ENCODE measurements at places on chromosomes 11 and 22.
A peak's percentile ranks its signal among the peaks of the same experiment; 100 is the strongest.

DNA sequence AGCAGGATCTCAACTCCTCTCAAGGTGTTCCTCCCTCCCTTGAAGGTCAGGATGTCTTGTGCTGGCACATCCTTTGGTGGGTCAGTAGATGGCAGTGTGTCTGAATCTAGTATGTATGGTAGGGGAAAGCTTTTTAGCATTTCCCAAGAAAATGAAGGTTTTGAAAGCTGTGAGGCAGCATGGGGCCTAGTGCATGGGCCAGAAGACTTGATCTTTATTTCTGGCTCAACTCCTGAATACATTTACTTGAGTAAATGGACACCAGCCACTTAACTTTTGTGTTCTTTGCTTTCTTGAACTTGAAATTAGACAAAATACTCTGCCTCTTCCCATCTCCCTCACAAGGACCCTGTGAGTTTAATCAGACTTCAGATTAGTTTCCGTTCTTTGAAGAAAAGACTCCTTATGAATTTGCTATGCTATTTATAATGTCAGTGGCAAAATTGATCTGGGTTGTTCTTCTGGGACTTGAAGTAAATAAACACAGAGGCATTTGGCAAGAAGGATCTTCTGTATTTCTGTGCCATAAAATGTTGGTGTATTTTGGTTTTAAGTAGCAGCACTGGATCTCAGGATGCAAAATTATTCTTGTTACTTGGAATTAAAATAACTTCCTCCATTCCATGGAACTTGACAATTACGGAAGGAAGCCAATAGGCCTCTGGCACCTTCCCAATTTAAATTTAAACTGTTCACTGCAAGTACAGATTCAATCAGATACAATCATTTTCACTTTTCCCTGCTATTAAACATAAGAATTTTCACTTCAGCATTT is 288.8 kb downstream of the CASP12 start:
- DNase-seq, result no peak

- DNase-seq, result no peak
These were observed 458.5 kb downstream of the BRD1 start for GRCh38 chr22:49368976-49369725.

DNA sequence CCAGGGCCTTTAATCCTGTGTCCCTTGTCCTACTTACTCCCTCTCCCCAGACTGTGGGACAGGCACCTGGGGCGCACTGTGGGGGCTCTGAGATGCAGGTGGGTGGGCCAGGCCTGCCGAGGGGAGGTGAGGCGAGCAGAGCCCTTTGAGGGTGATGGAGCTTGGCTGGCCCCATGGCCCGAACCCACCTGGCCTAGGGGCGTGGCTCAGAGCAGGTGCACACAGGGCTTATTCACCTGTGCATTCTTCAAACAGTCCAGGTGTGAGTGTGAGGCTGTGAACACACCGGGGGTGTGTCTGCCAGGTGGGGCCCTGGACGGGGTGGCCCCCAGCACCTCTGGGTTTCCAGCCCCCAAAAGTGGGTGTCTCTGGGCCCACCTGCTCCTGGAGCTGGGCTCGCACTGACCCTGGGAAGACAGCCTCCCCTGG is 9.0 kb upstream of the MUC5AC start:
- DNase-seq, result no peak

- no peak for DNase-seq
These were observed 582.6 kb downstream of the METTL15 start for GRCh38 chr11:28690746-28691145.

DNA sequence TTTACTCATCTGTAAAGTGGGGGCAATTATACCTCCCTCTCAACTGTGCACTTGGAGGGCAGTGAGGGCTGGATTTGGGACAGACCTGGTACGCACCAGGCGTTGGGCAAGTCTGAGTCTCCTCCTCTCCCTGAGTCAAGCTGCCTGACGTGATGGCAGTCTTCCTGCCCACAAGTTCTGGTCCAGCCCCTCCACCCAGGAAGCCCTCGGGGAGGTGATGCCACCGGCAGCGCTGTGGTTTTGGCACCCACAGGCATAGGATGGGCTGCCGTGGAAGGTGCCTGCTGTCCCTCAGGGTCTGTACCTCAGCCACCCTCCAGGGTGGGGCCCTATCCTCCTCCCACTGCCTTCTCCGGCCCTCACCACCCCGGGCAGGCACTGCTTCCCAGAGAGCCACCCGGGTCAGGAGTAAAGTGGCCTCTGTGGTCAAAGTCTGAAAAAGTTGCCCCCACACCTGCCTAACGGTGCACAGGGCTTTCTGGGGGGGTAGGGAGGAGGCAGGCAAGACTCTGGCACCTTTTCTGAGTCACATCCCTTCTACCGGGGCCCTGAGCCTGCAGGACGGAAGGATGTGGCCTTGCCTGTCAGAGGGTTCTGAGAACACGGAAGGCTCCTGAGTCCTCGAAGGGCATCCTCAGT is 6.5 kb upstream of the APOBEC3H start:
- DNase-seq, result no peak

GRCh38 chr11:75461151-75461550 is 28.1 kb upstream of the KLHL35 start:
- no peak for DNase-seq

- DNase-seq, result no peak
These were observed 186.3 kb downstream of the IGLL1 start for GRCh38 chr22:23393721-23394320.

DNA sequence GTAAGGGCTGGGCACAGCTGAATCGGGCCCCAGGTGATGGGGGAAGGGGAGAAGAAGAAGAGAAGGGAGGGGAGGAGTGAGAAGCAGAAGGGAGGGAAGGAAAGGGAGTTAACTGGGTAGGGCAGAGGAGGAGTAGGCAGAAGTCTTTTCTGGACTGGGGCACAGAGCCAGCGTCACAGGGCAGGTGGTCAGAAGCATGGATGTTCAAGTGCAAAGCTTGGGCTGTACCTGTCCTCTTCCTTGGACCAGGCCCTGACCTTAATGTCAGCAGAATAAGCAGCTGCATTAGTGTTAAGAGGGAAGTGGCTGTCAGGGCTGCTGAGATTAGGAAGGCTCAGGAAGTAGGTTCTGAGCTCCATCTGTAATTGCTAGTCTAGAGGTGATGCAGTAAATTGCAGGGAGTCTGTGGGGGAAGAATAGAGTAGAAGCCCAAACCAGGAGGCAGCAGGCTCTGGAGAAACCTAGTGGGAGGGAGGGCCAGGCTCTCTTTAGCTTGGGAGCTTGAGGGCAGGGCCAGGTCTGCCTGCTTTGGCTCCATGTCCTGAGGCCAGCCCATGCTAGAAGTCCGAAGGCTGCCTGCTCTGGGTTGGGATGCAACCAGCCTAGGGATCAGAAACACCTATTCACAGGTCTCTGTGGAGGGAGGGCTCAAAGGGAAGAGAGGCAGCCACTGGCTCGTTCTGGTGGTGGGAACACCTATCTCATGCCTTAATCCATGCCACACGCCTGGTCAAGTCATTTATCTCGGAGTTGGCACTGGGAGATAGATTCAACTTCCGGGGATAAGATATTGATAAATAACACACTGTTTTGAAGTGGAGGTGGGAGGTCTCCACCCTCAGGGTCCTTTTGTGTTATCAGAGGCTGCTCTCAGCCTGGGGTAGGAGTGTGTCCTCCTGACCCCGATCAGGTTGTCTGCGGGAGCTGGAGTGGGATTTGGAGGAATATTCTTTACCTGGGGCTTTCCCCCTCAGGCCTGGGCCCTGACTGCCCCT is 1.7 kb upstream of the UCP3 start:
- no peak for DNase-seq

DNA sequence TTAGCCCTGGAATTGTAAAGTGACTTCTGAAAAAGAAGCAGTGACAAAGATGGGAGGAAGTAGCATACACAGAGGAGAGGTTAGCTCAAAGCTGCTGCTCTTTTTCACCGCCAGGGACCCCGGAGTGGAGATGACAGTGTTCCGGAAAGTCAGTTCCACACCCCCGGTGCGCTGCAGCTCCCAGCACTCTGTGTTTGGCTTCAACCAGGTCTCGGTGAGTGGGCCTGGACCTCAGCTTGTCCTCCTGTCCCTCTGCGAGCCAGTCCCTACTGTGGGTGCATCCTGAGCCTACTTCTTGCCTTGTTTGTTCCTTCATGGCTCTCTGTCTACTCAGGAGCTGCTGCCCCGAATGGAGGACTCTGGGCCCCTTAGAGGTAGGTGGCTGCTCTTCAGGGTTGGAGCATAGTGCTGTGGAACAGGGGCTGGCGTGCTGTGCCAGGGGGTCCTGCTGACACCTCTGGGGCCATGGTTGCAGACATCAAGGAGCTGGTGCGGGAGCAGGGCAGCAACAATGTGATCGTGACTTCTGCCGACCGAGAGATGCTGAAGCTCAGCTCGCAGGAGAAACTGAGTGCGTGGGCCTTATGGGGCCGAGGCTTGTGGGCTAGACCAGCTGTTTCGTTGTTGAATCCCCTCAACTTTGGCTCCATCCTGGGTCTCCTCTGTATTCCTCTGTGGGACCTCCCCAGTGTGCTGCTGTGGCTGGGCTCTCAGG is 1.7 kb downstream of the PCNX3 start:
- no peak for DNase-seq

DNA sequence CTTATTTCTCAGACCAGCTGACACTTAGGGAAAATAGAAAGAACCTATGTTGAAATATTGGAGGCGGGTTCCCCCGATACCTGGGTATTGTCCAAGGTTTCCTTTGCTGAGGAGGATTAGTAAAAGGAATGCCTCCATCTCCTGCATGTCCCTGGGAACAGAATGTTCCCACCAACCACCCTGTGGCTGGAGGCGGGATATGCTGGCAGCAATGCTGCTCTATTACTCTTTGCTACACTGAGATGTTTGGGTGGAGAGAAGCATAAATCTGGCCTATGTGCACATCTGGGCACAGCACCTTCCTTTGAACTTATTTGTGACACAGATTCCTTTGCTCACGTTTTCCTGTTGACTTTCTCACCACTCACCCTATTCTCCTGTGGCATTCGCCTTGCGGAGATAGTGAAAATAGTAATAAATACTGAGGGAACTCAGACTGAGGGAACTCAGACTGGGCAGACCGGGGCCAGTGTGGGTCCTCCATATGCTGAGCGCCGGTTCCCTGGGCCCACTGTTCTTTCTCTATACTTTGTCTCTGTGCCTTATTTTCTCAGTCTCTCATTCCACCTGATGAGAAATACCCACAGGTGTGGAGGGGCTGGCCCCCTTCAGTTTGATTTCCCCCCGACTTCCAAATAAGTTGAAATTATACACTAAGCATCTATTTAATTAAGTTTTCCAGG is 32.1 kb downstream of the IGLL1 start:
- no peak for DNase-seq

GRCh38 chr11:57031556-57031955 is 42.8 kb downstream of the OR5AK2 start:
- no peak for DNase-seq

DNA sequence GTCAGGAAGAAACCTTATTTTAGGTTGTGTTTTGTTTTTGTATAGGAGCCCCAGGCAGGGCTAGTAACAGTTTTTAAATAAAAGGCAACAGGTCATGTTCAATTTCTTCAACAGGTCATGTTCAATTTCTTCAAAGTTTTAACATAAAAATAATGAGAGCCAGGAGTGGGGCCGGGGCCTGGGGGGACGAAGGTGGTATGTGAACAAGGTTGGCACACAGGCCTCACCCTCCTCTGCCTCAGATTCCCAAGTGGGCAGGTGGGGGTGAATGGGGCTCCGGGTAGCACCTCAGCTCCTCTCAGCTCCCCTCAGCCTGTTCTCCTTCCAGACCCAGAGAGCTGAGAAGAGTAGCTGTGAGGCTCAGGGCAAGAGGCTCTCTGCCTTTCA is 4.4 kb downstream of the DERL3 start:
- no peak for DNase-seq

DNA sequence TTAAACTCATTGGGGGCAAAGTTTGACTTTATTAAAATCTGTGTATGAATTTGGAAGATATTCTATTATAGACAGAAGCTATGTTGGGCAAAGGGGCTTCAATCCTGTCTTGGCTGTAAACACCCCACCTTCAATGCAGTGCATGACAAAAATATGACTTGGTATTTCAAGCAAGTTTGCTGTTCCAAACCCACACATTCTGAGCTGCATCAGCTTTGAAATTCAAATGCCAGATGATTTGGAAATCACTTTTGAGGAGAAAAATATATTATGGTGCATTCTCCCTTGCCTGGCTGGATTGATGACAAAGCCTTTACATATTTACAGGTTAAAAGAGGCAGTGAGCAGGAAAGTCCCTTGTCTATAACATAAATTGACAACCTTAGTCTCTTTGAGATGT is 760.0 kb downstream of the NELL1 start:
- no peak for DNase-seq

GRCh38 chr22:37121887-37122591 is 12.5 kb upstream of the TMPRSS6 start:
- DNase-seq, result peak; percentile 73

GRCh38 chr22:47695176-47695575 is 932.7 kb downstream of the TBC1D22A start:
- no peak for DNase-seq

DNA sequence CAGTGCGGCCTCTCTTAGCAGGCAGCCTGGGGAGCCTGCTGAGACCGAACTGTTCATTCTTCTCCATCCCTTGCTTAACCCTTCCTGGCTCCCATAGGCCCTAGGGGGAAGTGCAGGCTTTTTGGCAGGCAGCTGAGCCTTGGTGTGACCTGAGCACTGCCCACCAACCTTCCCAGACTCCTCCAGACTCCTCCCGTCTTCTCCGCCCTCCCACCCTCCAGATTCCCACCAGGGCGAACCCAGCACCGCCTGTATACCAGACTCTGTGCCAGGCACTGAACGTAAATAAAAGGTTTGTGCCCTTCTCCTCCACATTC is 7.9 kb downstream of the RELT start:
- DNase-seq, result no peak

DNA sequence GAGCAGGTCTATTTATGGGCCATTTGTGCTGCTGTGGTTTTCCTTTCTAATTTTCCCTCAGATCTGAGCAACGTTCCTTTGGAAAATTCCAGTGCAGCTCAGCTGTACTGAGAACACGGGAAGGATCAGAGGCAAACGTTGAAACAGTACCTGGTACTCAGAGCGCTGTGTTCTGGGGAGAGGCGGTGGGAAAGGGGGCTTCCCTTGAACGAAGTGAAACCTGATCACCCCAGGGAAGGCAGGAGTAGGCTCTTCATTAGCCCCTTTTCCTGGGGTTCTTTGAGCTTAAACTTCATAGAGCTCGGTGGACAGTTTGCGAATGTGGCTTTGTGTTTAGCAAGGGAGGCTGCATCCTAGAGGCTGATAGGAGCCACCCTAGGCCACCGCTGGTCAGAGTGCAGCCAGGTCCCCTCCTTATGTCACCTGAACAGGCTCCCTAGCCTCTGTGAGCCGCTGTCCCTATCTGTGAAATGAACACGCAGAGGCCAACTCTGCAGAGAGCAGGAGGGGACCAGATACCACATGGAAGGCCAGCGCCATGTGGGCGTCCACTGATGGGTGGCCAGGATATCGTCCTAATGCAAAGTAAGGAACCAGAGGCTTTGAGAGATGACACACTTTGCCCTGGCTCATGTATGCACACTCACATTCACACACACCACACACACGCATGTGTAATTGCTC is 1464.8 kb downstream of the BRD1 start:
- no peak for DNase-seq

DNA sequence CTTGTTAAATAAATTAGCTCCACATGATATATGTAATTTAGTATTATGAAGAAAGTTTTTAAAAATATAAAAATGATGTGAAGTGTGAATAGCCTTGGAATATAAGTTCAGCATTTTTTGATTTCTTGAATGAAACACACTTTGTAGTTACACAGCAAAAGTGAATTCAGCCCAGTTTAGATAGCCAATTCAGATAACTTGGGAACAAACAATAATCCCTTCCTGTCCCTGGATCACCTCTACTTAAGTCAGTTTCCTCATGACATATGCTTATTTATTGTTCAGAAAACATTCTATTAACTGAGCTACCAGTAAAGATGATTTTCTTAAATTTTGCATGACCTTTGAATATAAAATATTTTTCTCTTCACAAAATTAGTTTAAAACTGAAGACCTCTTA is 107.4 kb downstream of the PGR start:
- DNase-seq, result no peak

Data from NCI-H2029 (cell line).